ENCODE measurements at places on chromosomes 5 and 9. TPM values are rescaled to one million over a fixed set of nuclear protein-coding genes. Genes with fewer than 3 reads are reported as not detected.

DNA sequence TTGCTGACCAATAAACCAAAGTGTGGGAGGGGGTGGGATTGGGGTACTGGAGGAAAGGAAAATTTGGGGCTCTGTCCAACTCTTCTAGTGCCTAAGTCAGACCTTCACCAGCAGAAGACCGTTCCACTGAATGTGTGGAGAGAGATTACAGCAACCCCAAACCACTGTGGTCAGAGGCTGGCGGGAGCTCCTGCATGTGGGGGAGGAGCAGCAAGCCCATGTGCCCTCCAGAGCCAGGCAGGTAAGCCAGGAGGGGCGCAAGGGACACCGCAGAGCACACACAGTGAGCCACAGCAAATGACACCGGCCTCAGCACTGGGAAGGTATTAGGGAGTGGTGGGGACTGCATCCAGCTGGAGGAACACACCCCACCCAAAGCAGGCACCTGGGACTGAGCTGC, 62.9 kb downstream of the SMIM23 start:
- no peak for DNase-seq

- no peak for DNase-seq
Observed at GRCh38 chr5:94901191-94901979, 282.9 kb downstream of the SLF1 start.

Gene C5orf52
- not detected for total RNA-seq

- peak; percentile 74 for DNase-seq
Observed at GRCh38 chr5:72366324-72366976, 46.3 kb downstream of the PTCD2 start.

DNA sequence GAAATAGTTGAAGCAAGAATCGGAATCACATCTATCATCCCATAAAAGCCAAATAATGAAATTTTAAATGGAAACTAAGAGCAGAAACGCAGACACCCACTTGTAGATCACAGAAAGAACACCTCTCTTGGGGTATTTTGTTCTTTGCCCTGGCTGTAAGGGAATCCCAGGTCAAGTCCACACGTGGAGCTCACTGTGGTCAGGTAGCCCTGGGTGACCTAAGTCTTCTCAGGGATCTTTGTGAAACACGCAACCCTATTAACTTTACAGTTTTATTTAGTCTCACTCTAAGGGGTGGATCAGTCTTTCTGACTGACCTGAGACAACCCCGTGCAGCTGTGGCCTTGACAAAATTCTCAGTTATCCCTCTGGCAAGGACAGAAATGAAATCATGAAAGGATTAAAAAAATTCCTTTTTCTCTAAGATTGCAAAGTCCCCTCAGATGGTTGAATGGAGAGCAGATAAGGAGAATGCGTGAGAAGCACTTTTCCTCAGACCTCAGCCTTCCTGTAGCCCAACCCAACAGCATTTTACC, 111.6 kb downstream of the NREP start:
- DNase-seq, result no peak

- no peak for DNase-seq
Observed at GRCh38 chr5:173383711-173384110, 55.5 kb upstream of the STC2 start.

Gene CHMP5
- total RNA-seq, result 82.2 TPM

- DNase-seq, result no peak
Observed at GRCh38 chr5:1668141-1668721, 131.4 kb downstream of the MRPL36 start.

DNA sequence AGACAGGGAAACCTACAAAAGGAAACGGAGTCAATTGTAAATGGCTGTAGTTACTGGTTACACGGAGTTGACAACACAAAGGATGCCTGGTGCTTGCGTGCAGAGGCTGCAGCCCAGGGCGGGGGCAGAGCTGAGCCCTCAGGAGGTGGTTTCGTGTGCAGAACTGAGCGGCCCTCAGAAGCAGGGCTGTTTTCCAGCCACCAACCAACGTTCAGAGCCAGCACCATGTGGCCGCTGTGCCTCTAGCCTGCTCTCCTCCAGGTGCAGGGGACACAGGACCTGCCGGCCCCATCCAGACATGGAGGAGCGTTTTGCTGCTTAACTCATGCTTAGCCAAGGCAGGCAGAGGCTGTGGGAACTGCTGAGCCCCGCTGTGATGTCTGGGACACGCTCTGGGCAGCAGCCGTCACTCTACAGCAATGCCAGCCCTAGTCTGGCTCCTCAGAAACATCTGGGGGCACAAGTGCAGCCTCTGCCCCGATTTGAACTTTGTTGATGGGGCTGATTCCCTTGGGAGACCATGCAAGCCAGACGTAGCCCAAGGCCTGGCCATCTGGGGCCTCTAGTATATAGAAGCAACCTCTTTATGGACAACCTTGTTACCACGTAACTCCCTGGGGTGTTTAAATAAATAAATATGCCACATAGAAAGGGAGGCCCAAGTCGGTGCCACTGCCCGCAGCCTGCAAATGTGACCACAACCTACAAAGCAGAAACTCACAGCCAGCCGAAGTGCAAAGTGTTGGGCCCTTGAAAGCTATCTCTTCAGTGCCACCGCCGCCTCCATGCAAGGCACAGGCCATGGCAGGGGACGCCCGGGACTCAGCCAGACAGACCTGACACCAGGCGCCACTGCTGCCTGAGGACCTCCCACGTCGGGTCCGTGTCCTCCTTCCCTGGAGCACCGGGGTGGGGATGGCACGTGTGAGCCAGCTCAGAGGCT, 42.1 kb downstream of the NKD2 start:
- no peak for DNase-seq

Gene NFIL3
- total RNA-seq, result 17.3 TPM

Gene GALNT12
- 3.2 TPM for total RNA-seq

DNA sequence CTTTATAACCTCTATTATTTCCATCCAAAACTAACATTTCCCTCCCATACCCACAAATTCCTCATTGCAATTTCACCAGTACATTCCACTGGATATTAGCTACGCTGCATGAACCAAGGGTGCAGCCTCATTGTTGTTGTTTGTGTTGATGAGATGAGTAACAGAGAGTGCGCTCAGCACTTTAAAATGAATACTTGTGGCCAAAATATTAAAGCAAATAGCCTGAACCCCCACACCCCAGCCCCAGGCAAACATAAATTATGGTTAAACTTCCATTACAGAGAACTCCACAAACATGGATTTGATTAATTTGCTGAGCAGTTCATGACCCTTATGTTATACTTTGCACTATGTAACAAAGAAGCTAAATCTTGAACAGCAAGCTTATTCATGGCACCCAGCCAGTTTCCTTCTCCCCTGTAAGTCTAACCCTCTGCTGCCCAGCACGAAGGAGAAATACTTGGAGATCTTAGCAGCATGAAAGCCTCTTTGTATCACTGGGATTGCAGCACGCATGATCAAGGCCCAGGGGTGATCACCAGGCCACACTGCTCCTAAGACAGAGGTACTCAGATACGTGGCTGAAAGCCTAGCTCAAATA, 205.0 kb downstream of the DOCK8 start:
- no peak for DNase-seq

GRCh38 chr5:171450423-171451331, 31.2 kb downstream of the FGF18 start:
- DNase-seq, result no peak

Gene ORM2
- total RNA-seq, result not detected

GRCh38 chr9:135939351-135940265, 21.6 kb downstream of the UBAC1 start:
- no peak for DNase-seq

DNA sequence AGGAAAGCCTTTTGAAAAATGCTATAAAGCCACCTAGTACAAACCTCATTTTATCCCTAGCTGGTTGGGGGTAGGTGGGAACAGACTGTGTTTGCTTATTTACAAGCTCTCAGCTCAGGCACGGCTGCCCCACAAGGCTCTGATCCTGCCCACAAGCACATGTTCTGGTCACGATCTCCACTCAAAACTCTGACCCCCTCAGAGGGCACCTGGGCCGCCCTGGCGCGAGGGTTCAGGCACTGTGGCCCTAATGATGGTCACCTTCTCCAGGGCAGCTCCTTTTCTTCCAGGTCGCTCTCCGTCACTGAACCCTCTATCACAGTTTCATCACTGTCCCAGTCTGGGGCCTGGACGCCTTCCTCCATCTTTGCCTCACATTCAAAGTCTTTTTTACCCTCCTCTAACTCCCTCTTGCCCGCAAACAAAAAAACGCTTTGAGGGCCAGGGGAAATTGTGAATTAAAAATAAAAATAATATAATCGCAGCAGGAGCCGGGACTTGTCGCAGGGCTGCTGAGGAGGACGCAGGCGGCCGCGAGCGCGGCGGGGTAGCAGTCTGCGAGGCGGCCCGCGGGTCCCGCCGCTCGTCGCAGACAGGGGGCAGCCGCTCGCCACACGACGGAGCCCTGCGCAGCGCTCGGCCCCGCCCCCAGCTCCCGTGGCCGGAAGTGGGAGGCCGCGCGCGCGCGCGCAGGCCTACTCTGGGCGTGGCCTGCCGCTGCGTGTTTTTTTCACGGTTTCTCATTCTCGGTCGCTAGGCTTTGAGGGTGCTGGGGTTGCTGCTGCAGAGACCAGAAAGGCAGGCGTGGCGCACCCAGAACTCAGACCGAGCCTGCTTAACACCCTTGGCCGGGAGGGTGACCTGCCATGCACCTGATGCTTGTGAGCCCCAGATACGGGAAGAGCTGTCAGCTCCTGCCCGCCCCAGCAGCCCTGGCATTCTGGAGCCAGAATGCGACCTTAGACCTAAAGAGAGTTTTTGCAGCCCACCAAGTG, at the start of gene ANKRD31:
ANKRD31 (minus strand) TSS at position 557 of the 995 bp plus-strand sequence; CDS start at position 365, 192 bp downstream.
- peak; percentile 76 for DNase-seq

Gene NTNG2
- 38.1 TPM for total RNA-seq

DNA sequence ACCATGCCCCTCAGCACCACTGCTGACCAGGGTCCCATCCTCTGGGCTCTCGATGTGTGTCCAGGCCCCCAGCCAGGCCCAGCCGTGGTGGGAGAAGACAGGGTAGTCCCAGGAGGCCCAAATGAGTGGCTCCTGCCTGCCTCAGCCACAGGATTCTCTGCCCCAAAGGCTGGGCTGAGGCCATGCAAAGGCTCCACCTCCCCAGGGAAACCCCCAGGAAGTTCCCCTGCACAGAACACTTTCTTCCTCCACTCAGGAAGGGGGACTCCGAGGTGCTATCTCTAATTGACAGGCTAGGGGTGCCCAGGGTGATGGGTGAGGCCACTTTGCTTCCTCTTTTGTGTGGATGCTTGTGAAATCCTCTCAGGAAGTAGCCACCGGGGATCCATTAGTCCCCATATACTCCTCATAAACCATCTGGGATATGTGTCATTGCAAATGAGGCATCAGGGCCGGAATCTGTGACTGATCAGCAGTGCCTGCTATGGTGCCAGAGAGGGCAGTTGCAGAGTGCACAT, 23.1 kb upstream of the TDRD7 start:
- DNase-seq, result no peak

Gene CYSTM1
- 69.8 TPM for total RNA-seq

DNA sequence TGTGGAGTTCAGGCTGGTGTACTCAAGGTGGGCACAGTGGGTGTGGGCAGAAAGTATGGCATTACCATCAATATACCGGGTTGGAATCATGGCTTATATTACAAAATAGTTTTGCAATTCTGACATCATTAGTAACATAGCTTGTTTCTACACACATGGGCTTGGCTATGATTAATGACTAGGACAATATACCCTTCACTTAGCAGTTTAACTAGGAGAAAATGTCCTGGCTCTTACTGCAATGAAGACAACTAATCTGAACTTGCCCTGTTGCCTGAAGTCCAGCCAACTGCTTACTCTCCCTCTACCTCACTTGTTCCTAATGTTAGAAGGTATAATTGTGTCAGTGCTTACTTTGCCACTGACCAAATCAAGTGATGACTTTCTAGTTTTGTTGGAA, 612.5 kb downstream of the EFNA5 start:
- no peak for DNase-seq

DNA sequence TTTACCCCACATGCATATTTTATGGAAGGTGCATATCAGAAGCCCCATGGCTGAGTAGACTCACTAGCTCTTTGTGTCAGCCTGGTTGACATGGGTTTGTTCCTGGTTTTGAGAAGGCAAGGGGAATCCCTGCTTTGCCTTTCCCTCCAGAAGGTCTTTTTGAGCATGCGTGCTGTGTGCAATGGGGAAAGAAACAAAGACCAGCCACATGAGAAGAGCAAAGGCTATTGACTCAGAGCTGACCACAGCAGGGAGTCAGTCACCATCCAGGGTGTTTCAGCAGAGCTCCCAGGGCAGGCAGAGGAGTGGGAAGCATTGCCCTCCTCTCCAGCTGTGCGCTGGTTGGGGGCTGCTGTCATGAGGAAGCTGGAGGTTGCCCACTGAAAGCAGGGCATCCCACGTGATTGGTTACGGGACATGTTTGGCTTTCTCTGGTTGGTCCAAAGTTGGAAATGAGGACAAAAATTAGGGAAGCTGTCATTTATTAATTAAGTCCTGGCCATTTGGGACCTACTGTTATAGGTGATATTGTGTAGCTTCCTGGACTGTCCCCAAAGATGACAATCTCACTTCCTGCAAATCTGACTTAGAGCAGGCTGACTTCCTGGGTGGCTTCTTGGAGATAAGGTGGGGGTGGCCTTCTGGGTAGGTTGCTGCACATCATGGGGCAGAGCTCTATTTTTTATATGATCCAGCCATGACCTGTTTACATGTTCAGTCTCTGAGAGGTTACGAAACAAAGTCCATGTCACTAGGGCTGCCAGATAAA, 48.9 kb upstream of the TDRD7 start:
- no peak for DNase-seq

Gene ELOVL7
- 29.3 TPM for total RNA-seq

Gene FAM151B
- total RNA-seq, result 5.3 TPM

DNA sequence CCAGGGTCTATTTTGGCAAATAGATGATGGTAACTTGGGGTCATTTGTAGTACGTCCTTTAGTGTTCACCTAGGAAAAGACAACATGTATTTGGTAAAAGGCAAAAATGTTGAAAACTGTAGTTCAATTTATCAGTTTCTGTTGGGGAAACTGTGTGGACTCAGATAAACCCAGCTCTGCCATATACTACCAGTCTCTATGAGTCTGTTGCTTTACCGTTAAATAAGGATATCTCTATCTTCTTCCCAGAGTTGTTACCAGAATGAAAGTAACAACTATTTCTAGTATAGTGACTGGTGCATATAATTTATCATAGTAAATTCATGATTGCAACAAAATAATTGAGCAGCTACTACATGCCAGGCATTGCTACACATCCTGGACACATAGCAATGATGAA, 3.8 kb upstream of the IQGAP2 start:
- DNase-seq, result no peak

DNA sequence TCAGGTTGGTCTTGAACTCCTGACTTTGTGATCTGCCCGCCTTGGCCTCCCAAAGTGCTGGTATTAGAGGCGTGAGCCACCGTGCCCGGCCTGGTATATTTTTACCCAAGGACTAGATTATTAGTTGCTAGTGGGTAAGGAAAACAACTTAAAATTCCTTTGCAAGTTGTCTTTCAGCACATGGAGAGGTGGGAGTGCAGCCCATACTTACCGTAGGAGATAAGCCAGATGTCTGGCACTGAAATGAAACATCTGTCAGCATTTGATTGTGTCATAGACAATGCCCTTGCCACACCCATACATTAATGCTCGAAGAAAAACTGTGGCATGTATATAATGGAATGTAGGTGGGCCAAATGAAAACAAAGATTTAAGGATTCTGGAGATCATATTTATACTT, 36.6 kb upstream of the ANKH start:
- no peak for DNase-seq

Gene NKD2
- 14.0 TPM for total RNA-seq

Gene CERT1
- total RNA-seq, result 72.0 TPM

Gene ECM2
- 2.3 TPM for total RNA-seq

GRCh38 chr5:37738057-37738691, 101.7 kb downstream of the GDNF start:
- DNase-seq, result no peak

Gene SURF1
- 46.7 TPM for total RNA-seq

Measured in dorsolateral prefrontal cortex (tissue), 122 donors.